ENCODE measurements at places on chromosomes 4 and X. TPM values are rescaled to one million over a fixed set of nuclear protein-coding genes. Genes with fewer than 3 reads are reported as not detected.

GRCh38 chr4:105840426-105841174 lies 54.7 kb upstream of the NPNT start:
- no peak for DNase-seq

DNA sequence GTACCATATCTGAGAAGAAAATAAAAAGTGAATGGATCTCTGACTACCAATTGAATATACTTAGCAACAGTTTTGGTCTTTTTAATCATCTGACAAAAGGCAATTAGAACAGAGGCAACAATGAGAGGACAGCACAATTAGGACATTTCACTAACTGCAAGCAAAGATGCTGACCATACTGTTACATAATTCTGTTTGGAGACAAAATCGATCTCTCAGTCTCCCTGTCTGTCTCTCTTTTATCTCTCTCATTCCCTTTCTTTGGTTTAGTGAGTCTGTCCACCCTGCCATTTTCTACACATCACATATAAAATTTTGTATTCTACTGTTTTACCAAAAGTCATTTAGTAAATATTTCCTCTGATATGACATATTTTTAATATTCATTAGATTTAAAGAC lies 2.2 kb upstream of the AFM start:
- no peak for DNase-seq

Gene RNF113A
- 24.0 TPM for total RNA-seq

Gene SLIT2
- total RNA-seq: 0.02 TPM

DNA sequence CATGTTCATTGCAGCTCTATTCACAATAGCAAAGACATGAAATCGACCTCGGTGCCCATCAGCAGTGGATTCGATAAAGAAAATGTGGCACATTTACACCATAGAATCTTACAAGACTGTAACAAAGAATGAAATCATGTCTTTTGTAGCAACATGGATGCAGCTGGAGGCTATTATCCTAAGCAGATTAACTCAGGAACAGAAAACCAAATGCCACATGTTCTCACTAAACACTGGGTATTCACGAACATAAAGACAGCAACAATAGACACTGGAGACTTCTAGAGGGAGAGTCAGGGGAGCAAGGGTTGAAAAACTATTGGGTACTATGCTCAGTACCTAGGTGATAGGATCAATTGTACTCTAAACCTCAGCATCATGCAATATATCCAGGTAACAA lies 180.5 kb downstream of the PPP1R2C start:
- no peak for DNase-seq

DNA sequence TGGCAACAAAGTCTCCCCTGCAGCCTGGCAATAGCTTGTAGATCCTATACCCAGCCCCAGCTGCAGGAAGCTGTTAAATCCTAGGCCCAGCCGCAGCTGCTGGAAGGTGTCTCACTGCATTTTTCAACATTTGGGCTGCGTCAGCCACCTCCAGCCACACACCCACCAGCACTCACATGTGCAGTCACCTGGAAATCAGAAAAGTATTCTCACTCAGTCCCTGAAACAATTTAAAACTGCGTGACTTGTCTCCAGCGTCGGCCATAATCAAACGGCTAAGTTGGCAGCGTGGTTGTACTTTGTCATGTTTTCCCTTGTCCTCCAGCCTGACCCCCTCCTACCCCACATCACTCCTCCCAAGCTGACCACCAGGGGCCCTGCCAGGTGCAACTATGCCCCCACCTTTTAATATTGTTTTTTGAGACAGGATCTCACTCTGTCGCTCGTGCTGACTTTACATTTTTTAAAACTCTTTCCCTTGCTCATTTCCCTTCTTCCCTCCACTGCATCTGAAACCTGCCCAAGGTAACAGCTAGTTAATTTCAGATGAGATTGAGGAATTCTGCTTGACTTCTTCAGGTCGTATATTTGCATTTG lies 97.2 kb upstream of the FRG1 start:
- DNase-seq: no peak
